Sigmoid colon (tissue), 7 donors: ENCODE measurements at places on chromosomes 5 and 9. TPM values are rescaled to one million over a fixed set of nuclear protein-coding genes. Genes with fewer than 3 reads are reported as not detected.
A peak's percentile ranks its signal among the peaks of the same experiment; 100 is the strongest.

IFNE gene
- total RNA-seq = not detected

F2RL1 gene
- 0.55 TPM for total RNA-seq

TRAF2 gene
- total RNA-seq = 1.8 TPM

CCL28 gene
- total RNA-seq = 1.7 TPM

TAF11L5 gene
- not detected for total RNA-seq

- DNase-seq = peak; percentile 37
Observed at GRCh38 chr5:1792842-1793266, 6.8 kb downstream of the MRPL36 start.

- DNase-seq = peak; percentile 91
Observed at GRCh38 chr9:27351438-27351837, 54.5 kb upstream of the EQTN start.

GRCh38 chr5:32163785-32164184 is 10.3 kb downstream of the GOLPH3 start:
- no peak for DNase-seq

DNA sequence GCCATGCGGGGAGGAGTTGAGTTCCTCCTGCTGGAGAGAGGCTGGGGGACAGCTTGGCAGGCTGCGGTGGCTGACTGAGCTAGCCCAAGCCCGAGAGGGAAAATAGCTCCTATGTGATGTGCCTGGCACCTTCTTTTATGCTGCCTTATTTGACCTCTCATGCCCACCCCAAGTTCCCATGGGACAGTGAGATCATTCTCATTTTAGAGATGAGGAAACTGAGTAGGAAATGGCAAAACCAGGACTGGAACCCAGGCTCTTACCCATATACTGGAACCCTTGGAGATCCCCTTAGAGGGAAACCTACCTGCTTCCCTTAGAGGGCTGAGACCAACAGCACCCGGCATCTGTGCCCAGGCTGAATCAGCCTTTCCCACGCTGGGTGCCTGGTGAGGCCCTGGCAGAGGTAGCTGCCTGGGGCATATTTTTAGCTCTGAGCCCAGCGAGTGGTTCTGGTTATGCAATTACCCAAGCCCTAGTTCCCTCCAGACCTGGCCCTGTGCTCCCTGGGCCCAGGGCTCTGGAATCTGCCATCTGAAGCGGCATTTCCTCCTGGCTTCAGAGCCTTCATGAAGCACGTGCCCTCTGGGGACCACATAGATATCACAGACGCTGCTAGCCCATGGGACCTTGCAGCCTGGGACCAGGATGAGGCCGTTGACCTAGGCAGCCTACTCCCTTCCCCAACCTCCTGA is 23.6 kb downstream of the COL27A1 start:
- peak; percentile 81 for DNase-seq

DNA sequence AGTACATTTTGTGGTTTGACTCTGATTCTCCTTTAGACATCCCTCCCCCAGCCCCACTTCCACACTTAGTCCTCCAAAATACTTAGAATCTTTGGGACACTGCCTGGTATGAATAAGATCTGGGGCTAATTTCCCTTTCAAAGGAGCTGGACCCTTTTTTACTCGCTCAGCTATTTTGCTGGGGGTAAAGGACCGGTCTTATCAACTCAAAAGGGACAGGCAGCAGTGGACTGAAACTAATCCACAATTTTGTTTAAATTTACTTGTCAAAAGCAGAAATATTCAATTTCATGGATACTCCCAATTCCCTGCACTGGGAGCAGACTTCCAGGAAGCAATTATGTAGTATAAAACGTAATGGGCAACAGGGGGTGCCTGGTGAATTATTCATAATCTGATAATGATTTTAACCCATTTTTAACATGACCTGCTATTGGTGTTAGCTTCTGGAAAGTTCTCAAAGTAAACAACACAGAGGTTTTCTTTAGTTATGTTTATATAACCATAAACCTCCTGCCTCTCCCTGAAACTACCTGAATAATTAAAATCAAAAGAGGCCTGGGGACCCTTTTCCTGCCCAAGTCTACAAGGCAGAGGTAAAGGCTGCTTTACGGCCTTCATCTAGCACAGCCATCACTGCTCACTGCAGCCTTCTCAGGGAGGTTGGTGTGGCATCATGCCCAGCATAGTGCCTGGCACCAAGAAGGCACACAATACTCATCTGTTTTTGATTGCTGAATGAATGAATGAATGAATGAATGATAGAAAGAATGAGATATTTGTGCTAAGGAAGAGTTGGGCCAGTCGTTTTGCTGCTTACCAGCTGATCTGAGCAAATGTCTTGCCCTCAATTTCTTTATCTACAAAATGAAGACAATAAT is 44.2 kb upstream of the GNPDA1 start:
- no peak for DNase-seq

GRCh38 chr5:89191374-89191773 is 308.4 kb upstream of the MEF2C start:
- no peak for DNase-seq
